ENCODE measurements at places on chromosomes 12 and 14.

- no peak for DNase-seq
These were observed 12.9 kb downstream of the SYNE3 start for GRCh38 chr14:95503365-95504134.

GRCh38 chr12:449203-449602 is 10.5 kb upstream of the B4GALNT3 start:
- no peak for DNase-seq

DNA sequence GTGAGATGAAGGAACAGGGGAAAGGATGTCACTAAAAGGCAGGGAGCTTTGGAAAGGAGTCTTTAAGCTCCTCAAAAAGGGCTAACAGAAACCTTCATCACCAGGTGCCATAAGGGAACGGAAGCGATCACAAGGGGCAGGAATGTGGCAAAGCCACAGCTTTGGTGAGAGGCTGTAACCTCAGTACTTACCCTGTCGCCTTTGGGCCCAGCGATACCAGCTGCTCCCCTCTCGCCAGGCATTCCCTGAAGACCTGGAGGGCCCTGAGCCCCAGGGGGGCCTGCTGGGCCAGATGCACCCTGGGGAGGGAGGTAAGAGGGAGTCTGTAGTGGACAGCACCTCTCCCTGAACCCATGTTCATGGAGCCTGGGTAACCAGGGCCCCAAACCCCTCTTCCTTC is 18.9 kb downstream of the TMEM106C start:
- no peak for DNase-seq

DNA sequence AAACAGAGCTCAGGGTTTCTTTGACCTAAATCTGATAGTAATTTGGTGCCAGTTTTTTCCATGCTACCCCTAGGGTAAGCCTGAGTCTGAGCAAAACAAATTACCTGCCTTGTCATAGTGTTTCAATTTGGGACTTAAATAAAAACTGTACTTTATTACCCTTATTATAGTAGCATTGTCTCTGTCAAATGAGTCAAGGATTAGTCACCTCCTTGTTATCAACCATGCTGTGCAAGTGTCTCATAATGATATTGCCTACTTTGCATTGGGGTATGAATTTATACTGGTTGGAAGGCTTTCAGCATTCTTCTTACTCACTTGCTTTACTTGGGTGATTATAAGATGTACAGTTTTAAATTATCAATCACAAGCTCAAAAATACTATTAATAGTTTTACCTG is 380.0 kb downstream of the LRFN5 start:
- DNase-seq = no peak

GRCh38 chr14:99842141-99842540 is 48.9 kb downstream of the EML1 start:
- DNase-seq = no peak
